ENCODE measurements at places on chromosomes 12 and 14.

GRCh38 chr12:110307372-110307771, 26.3 kb downstream of the ATP2A2 start:
- DNase-seq = no peak

GRCh38 chr12:104455578-104456416, 951 bp upstream of the CHST11 start:
- DNase-seq = no peak

DNA sequence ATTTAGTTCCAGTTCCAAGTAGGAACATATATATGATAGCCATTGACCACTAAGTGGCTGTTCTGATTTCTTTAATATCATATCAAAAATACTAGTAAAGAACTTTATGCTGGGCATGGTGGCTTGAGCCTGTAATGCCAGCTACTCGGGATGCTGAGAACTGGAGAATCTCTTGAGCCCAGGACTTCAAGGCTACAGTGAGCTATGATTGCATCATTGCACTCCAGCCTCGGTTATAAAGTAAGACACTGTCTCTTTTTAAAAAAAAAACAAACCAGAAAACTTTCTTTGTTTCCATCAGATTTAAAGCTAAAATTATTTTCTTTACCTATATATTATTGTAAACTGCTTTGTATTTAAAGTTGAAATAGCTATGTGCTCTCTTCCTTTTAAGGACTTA, 127.0 kb downstream of the SCAF11 start:
- DNase-seq = no peak

GRCh38 chr14:54085232-54085761, 128.7 kb upstream of the BMP4 start:
- DNase-seq = no peak

- DNase-seq = no peak
Measured at GRCh38 chr12:5236022-5236640, 192.5 kb downstream of the KCNA5 start.

GRCh38 chr12:104593482-104593881, 136.7 kb downstream of the CHST11 start:
- no peak for DNase-seq

- DNase-seq = no peak
Measured at GRCh38 chr14:69606258-69607184, 4.9 kb upstream of the SUSD6 start.

DNA sequence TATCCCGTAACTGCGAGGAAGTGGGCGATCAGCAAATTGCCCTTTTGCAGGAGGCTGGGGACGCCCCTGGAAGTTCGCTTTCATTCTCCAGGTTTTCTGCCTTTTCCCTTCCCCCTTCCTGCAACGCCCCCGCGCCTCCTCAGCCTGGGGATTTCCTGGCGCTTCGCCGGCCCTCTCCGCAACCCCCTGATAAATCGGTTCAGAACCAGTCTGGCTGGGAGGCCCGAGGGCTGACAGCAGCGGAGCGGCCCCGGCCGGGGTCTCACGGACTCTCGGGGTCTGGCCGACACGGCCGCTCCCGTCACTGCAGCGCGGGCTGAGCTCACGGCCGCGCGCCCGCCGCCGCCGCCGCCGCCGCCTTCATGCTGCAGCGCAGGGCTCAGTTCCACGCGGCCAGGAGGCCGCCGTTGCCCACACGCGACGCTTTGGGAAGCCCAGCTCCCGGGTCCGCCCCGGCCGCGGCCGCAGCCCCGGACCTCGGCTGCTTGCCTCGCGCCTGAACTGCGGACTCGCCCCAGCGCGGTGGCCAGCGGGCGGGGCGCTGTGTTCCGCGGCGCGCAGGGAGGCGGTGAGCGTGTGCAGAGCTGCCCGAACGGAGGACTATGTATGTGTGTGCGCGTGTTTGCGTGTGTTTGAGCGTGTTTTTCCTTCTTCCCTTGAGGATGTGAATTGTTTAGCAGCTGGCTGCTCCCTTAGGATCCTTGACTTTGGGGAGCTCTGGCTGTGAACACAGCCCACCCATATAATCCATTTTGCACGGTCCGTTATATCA, at the start of gene LRFN5:
Gene LRFN5 (plus strand): TSS at position 345 of the 772 bp plus-strand sequence.
- DNase-seq = peak; percentile 61

- no peak for DNase-seq
Measured at GRCh38 chr14:100679707-100680438, 46.8 kb upstream of the DLK1 start.

DNA sequence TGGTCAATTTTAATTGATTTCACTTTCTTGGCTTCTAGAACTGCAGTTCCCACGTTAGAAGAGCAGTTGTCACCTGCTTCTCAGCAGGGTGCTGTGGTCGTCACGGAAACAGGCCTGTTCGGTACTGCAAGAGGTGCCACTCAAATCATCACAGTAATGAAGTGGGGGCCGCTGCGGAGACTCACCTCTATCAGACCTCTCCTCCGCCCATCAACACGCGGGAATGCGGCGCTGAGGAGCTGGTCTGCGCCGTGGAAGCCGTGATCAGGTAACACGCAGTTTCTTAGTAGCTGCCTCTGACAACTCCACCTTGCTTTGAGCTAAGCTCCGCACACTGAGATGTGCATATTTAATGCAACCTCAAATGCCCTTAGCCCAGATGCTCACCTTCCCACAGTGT, 107.2 kb downstream of the UNC79 start:
- no peak for DNase-seq

DNA sequence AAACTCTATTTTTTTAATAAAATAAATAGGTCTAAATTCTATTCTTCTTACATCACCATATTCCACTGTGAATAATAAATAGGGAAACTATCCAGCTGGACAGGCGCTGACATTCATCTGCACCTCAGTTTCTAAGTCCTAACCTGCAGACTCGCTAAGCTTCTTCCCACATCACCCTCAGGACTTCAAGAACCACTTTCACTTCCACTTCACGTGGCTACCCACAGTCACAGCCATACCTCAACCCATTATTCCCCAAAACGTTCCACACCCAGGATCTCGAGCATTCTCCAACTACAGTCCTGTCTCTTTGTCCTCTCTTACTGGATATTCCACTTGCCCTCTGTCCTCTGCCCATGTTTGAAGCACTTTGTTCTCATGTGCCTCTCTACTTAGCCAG, 71.1 kb downstream of the C2CD5 start:
- DNase-seq = no peak

DNA sequence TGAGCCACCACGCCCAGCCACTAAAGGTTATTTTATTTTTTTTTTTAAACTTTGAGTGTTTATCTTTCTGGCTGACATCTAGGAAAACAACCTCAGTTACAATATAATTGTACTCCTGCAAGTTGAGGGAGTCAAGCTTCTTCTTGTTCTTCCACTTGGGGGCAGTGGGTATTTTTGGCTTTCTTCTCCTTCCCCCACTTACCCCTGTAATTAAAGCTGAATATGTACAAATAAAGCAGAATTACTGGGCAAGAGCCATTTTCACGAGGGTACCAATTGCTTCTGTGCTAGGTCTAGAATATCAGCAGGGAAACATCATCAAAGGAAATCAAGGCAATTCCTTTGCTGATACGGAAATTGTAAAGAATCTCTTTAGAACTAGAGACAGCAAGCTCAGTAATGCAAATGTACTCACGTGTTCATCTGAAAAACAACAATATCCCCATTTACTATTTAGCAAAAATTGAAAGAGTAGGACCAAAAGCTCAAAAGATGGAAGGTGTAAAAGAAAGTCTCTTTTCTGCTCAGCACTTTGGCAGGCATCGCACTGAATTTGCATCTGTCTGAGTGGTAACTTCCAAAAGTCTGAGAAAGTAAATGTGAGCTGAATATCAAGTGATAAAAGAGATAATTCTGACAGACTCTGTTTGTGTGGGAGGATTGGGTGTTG, 72.8 kb downstream of the TAOK3 start:
- no peak for DNase-seq

DNA sequence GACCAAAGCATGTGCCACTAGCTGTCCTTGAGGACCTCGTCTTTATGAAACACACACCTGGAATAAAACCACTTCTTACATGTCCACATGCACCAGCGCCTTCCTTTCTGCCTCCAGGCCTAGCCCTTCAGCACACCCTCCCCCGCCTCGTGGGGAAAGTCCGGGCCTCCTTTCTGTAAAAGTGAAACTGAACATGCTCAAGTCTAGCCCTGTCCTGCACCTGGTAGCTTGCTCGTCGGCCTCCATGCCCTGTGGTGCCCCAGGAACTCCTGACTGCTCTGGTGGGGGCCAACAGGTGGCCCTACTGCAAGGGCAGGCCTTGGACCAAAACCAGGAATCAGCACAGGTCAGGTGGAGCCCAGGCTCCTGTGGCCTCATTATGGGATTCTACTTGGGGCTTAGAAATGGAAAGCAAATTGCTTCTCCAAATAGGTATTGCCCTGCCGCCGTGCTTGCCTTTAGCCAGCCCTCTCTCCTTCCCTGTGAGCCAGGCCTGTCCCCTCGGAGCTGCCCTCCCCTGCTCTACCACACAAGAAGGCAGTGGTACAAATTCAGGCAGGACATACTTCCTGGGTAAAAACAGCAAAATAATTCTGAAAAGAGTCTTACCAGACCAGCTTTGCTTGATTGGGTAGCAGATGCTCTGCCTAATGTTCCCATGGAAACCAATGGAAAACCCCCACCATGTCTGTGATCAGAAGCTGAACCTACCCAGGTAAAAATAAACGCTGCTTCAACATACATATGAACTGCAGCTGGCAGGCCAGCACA, 43.5 kb downstream of the ERH start:
- DNase-seq = peak; percentile 95

GRCh38 chr14:38206689-38207376, 871 bp upstream of the SSTR1 start:
- no peak for DNase-seq

- DNase-seq = no peak
Measured at GRCh38 chr12:19819231-19819630, 379.9 kb downstream of the AEBP2 start.

DNA sequence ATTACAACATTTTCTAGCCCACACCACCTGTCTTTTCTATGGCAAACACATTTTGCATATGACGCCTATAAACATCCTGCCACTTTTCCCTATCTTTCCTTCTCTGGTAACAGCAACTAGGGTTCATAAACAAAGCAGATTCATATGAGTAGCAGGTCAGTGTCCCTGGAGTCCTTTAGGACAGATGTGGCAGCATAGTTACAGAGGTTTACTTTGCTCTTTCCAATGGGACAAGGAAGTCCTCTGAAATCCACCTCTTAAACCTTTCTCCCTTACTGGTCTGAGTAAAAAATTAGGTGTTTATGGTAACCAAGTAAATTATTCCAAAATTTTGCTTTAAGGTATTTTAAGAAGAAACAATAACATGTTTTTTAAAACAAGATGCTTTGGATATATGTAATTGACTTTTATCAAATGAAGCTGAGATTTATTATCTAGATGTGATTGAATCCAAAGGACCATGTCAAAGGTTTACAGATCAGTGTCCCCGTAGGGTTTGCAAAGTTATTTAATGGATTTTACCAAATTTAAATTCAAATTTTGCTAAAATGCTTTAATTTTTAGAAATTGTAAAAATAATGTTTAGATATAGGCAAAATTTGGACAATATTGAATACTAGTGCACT, 79.2 kb upstream of the PAWR start:
- DNase-seq = no peak

DNA sequence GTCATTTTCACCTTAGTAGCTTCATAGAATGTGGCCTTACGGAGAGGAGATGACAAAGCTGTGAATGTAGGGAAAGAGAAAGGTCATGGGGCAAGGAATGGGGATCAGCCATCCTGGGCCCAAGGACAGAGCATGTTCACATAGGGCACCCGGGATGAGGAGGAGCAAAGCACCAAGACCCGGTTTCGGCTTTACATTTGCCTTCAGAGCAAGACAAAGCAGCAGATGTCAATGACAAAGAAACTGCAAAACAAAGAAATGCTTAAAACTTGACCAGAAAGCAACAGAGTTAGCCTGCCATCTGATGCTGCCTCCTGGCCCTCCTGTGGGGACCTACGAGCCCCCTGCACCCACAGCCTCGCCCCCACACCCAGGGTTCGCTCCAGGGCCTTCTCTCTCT, 249.2 kb downstream of the SLC41A2 start:
- DNase-seq = no peak

- DNase-seq = no peak
Measured at GRCh38 chr14:56886471-56887062, 76.3 kb upstream of the OTX2 start.

- no peak for DNase-seq
Measured at GRCh38 chr12:105110851-105111250, 3.3 kb downstream of the WASHC4 start.

DNA sequence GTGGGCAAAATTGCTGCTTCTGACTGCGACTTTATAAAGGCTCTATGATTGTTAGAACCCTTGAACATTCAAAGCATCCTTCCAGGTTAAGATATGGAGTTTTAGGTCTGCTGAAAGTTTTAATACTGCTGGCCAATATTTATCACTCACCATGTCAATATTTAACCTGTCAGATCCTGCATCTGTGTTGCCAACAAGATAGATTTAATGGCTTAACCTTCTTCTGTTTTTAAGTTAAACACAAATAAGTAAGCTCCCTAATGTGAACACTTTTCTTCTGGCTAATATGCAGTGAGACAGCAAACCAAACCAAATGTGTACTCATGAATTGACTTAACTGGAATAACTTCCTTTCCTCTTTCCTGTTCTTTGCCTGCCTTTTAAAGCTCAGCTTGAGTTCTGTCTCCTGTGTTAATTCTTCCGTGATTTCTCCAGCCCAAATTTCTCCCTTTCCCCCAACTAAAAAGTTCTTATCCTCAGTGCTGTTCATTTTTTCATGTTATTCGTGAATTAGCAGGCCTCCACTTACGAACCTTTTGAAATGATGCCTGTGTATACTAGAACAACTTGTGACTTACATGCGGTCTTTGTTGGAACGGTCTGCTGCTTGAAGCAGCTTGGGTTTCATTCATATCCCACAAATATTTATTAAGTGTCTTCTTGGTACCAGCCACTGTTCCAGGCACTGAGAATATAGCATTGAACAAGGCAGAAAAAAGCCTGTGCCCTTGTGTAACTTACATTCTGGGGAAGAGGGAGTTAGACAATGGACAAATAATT, 9.1 kb downstream of the FBXW8 start:
- DNase-seq = no peak

DNA sequence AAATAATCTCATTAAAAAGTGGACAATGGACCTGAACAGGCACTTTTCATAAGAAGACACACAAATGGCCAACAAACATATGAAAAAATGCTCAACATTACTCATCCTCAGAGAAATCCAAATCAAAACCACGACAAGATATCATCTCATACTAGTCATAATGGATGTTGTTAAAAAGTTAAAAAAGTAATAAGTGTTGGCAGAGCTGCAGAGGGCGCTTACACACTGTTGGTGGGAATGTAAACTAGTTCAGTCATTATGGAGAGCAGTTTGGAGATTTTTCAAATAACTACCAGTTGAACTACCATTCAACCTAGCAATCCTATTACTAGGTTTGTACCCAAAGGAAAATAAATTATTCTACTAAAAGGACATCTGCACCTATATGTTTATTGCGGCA, 47.2 kb downstream of the FOXG1 start:
- DNase-seq = no peak

DNA sequence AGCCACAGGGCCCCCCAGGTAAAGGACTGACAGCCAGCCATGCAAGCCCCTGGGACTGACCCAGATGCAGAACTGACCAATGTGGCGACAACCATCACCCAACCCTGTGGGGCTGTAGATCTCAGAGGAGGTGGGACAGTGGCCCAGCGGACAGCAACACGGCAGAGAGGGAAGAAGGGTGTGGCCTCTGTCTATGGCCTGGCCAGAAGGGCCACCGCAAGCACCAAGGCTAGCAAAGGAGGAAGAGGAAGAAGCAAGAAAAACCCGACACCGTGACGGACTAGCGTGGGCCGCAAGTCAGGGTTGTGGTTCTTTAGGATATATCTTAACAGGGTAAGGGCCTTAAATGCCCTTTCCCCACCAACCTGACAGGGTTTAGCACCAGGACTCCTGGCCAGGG, 71.2 kb downstream of the ITPK1 start:
- no peak for DNase-seq

- DNase-seq = peak; percentile 33
Measured at GRCh38 chr14:23183479-23183878, at the start of gene SLC7A8. TSS of gene SLC7A8 (minus strand) at chr14:23183660. CDS start at chr14:23182914, 746 bp downstream.
